ENCODE measurements at places on chromosomes 11 and 22.

DNA sequence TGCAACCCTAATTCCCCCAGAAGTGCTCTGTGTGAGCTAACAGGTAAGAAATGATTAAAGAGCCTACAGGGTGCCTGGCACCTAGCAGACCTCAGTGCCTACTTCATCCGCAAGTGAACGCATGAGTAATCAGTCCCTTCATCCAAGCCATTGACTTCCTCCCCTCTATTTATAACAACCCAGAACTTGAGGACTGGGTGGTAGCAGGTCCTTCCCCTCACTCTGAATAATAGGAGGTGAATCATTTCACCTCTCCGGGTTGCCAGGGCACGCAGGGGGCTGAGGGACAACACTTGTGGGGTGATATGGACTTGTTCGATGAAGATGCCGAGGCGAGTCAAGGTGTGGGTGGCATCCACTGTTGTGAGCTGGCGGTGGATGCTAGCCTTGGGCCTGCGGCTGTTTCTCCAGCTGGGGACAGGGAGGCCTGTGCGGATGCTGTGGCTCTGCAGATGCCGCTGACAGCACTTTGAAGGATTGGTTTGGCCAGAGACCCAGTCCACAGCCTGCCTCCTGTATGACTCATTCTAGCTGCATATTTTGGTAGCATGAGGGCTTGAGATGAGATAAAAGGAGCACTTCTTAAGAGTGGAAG lies 11.7 kb upstream of the SORL1-AS1 start:
- no peak for DNase-seq

GRCh38 chr11:69912911-69913451 lies 93.8 kb upstream of the FGF3 start:
- DNase-seq: no peak

DNA sequence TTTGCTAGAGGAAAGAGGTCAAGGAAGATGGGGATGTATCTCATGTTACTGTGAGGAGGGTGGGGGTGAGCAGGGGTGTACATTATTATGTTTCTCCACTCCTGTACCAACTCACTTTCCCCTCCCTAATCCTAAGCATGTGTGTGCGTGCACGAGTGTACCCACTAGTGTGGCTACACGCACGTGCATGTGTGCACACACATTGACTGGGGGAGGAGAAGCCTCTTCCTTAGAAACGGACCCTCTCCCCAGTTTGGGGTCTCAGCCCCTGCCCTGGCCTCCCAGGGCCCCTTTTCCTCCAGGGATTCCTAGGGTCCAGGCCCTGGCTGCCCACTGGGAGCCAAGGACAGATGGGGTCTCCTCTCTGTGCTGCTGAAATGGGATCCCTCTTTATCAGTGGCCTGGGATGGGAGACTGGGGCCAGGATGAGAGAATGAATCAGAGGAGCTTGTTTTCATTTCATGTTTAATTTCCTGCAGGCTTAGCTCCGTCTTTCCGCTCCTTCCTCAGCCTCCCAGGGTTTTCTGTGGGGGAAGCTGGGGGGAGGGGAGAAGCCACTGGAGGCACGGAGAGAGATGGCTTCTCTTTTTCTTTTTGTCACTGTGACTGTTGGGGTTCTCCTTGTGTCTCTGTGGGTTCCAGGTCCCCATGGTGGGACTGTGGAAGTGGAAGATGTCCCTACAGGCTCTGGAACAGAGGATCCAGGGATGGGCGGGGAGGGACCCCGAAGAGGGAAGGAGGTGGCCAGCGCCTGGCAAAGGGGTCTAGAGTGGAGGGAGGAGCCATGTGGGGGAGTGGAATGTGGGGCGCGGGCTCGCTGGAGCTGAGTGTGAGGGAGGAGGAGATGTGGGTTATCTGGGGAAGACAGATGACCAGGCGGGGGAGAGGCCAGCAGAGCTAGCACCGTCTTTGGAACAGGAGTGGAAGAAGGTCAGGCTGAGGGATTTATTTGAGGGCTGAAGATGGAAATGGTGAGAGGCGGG lies 40.3 kb downstream of the ALX4 start:
- DNase-seq: no peak

DNA sequence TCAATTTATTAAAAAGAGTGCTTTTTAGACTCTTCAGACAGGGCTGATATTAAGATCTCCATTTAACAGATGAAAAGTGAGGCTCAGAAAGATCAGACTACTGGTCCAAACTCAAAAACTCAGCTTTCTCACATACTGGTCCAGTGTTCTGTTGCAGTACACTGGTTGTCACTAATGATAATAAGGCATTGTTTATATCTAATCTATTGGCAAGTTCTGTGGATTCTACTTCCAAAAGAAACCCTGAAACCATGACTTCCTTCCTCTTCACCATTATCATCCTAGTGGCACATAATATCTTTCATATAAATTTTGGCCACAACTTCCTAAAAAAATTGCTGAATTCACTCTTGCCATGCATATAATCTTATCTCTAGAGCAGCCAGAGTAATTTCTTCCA lies 36.9 kb downstream of the F2 start:
- DNase-seq: no peak

DNA sequence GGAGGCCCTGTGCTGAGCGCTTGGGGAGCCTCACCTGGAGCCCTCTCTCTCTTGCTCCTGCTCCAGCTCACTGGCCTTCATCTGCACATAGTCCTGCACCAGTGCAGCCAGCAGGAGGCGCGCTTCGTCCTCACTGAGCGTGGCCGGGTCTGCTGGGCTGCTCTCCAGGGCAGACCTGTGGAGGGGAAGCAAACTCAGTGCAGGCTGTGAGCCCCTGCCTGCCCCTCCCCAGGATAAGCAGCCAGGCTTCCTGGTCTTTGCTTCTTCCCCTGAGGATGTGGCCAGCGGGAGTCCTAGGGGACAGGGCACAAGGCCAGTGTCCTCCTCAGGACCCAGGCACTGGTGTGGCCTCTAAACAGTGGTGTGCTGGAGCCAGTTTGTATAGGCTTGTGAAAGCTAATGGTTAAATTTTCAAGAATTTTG lies 2.2 kb downstream of the CALCA start:
- DNase-seq: peak; percentile 10

DNA sequence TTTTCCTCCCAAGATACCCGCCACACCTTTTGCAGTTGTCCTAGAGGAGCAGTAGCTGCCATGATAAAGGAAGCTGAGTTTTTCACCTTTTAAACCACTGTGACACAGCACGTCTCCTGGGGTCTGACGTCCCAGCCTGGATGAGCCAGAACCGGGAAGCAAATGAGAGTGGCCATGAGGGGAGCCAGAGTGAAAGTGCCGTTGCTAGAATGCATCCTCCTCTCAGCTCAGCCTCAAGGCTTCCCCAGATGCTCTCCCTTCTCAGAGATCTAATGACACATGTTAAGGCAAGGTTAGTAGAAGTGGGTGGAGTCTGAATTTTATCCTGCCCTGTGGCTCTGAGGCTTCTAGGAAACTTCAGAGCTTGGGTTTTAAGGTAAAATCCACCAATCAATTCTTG lies 23.4 kb upstream of the HTR3A start:
- DNase-seq: no peak

DNA sequence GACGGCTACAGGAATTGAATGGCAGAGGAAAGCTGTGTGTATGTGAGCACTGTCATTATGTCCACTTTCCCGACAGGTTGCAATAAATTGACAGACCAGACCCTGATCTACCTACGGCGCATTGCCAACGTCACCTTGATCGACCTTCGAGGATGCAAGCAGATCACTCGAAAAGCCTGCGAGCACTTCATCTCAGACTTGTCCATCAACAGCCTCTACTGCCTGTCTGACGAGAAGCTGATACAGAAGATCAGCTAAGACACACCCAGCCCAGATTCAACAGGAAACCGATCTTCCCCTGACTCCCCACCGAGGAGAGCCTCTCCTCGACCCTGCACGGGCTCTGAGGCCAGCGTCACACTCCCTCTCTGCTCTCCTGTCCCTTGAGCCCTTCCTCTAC lies 11.5 kb upstream of the GRK2 start:
- DNase-seq: no peak

DNA sequence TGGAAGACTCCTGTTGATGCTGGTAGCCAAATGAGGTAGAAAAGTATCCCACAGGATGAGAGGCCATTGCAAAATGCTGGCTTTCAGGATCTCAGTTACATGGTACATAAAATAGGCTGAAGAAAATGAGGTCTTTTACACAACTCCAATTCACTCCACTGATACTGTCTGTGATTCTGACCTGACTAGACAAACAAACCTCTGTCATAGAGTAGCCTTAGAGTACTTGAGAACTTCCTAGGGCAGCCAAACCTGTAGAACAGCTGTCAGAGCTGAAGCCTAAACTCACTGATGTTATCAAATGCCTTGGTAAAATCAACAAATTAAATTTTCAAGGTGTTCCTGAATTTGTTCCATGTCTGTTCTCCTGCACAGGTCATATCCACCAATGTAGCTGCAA lies 26.2 kb upstream of the POGLUT3 start:
- no peak for DNase-seq

- DNase-seq: no peak
These were observed 44.6 kb downstream of the ANKRD42 start for GRCh38 chr11:83238111-83238510.

- no peak for DNase-seq
These were observed 19.7 kb upstream of the SLC3A2 start for GRCh38 chr11:62860835-62861563.

DNA sequence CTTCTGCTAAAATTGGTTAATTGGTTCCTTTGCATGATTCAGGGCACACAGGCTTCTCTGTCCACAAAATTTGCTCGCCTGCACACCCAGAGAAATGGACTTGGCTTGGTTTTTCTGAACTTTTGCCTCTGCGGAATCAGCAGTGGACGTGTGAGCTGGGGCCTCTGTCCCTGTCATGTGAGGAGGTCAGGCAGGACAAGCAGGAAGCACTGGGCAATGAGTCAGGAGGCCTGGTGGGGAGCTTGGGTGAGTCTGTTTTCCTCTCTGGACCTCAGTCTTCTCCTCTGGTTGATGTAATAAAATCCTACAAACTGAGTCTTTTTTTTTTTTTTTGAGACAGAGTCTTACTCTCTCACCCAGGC lies 10.4 kb upstream of the CELSR1 start:
- DNase-seq: peak; percentile 91

DNA sequence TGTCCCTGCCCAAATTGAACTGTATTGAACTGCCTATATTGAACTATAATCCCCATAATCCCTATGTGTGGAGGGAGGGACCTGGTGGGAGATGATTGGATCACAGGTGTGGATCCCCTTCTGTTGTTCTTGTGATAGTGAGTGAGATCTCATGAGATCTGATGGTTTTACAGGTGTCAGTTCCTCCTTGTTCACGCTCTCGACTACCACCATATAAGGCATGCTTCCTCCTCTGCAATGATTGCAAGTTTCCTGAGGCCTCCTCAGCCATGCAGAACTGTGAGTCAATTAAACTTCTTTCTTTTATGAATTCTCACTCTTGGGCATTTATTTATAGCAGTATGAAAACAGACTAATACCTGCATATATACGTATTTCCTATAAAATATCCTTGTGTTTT lies 206.5 kb upstream of the PDGFD start:
- no peak for DNase-seq

GRCh38 chr11:4064278-4064955 lies 30.2 kb upstream of the RRM1 start:
- no peak for DNase-seq

DNA sequence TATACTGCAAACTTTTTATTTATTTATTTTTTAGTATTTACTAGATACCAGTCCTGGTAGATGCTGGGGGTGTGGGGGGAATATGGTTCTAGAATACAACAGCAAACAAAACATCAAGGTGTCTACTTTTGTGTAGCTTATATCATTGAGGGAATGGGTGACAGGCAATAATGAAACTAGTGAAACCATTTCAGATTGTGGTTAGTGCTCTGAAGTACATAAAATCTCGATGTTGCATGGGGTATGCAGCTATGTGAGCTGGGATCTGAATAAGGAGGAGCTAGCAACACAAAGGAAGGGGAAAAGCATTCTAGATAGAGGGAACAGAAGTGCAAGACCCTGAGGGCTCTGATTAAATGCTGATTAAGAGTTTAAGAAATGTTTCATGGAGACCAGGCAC lies 103.5 kb downstream of the WT1 start:
- DNase-seq: no peak

- DNase-seq: peak; percentile 64
These were observed 907 bp downstream of the SLC15A3 start for GRCh38 chr11:60950933-60951605.

- no peak for DNase-seq
These were observed 99.1 kb downstream of the XRRA1 start for GRCh38 chr11:74849525-74850391.

DNA sequence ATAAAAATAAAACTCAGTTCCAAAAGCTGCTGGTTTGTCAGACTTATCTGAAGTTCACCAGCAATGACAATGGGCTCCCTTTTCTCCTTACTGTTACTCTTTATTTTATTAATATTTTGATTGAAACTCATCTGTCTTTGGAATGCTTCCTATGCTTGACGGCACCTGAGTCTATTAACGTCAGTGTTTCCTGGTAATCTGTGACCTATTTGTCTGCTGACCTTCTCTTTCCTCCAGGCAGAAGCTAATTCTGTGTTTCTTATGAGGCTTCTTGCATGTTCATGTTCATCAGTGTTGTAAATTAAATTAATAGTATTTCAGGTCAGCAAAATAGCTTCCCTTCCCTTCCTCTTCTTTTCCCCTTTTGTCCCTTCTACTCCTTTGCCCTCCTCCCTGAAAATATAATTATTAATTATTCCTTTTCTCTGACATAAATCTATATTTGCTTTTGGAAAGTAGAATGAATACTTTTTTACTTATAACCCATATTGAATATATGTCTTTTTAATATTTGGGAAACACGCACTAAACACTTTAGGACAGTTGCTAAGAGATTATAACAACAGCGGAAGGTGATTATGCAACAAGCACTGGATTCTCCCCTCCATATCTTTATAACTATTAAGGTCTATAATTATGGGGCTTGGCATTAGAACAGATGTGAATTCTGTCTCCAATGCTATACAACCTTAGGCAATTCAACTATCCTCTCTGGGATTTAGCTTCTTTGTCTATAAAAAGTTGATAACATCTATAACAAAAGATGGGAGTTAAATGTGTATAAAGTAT lies 32.1 kb upstream of the PCF11 start:
- no peak for DNase-seq

DNA sequence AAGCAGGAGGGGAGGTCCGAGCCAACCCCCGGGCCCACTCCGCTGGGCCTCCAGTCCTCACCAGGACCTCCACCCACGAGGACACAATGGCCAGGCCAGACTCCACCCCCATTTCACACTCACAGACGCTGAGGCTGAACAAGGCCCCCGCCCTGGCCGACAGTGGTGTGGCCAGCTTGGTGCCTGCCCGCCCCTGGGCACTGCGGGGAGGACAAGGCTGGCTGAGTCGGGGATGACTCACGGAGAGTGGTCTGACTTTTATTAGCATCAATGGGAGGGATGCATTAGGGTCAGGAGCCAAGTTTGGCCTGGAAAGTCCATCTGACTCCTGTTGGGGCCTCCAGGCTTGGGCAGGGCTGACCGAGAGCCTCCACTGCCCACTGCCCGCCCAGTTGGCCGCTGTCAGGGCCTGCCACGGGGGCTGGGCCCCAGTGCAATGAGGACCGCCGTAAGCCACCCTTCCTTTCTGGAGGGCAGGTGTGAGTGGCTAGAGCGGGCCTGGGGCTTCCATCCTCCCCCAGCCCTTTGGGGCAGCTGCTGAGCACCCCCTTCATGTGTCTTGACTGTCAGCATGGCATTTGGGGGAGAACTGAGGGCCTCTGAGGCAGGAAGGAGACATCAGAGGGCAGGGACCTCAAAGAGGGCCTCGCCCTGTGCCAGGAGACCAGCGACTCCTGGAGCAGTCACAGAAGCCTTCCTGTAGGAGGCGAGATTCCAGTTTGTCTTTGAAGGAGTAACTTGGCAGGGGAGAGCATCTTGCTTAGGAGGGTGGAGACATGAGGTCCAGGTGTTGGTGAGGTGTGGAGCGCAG lies 10.6 kb downstream of the TSPAN32 start:
- no peak for DNase-seq

Measured in inflammatory macrophage treated with lipopolysaccharide for 4 hours (primary cell).